Midbrain (tissue), 1 donor: ENCODE measurements at places on chromosomes 16 and 17.
A peak's percentile ranks its signal among the peaks of the same experiment; 100 is the strongest.

DNA sequence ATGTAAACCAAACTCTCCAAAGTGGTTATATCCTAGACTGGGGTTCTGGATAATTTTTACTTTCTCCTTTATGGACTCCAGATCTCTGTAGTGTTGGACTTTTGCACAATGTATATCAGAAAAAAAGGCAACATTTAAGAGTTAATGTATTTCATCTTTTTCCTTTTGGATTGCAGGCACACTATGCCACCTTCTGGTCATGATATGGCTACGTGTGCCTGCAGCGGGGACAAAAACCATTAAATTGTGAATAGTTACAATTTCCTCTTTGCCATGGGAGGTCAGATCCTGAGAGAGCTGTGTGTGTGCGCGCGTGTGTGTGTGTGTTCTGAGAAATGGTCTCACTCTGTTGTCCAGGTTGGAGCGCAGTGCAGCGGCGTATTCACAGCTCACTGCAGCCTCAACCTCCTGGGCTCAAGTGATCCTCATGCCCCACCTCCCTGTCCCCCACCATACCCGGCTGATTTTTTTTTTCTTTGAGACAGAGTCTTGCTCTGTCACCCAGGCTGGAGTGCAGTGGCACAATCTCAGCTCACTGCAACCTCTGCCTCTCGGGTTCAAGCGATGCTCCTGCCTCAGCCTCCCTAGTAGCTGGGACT is 4.3 kb upstream of the SGF29 start:
- DNase-seq = no peak

- no peak for DNase-seq
These were observed 54.4 kb downstream of the BPTF start for GRCh38 chr17:67879662-67880061.

DNA sequence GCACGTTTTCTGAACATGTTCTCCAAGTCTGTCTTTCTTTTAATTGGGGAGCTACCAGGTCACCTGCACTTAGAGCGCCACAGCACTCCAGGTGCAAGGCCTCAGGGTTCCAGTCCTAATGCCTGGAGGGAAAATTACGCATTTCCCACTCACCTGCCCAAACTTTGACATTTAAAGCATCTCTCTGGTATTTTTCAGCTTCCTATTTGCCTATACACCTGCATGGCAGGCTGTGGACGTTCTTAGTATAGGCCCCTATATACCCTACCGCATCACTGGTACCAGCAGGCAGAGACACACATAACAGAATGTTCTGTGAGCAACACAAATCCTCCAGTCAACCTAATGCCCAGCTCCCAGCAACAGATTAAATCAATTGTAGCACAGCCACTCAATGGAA is 213.3 kb downstream of the MRTFB start:
- DNase-seq = no peak

- DNase-seq = no peak
These were observed 139.4 kb downstream of the C16orf78 start for GRCh38 chr16:49513040-49513439.

DNA sequence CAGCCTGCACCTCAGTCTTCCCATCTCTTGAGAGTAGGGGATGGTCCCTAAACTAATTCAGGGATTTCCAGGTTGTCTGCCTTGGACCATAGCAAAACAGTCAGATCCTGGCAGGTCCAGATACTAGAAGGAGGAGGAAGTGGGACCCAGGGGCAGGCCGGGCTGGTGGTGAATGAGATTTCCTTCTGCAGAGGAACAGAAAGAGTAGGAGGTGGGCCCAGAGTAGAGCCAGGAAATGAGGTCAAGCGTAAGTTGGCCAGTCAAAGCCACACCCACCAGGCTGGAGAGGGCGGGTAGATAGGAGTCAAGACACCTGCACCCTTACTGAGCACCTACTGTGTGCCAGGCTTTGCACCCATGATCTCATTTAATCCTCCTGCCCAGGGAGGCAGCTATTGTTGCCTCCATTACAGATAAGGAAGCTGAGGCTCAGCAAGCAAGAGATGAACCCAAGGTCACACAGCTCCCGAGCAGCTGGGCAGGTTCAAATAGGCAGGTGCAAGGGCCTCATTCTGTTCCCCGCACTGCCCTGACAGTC is 2.6 kb downstream of the CDH5 start:
- no peak for DNase-seq

DNA sequence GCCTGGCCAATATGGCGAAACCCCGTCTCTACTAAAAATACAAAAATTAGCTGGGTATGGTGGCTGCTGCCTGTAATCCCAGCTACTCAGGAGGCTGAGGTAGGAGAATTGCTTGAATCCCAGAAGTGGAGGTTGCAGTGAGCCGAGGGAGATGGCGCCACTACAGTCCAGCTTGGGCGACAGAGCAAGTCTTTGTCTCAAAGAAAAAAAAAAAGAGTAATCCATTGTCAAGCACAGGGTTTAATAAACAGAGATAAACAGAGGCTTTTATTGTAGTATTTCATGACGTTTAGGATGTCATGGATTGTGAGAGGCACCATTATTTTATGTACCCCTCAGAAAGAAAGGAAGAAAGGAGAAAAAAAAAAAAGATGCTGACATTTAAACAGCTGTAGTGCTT is 75.2 kb upstream of the RNU2-1 start:
- DNase-seq = no peak

GRCh38 chr17:12667299-12667958 is 1.7 kb downstream of the MYOCD start:
- DNase-seq = peak; percentile 12

- no peak for DNase-seq
These were observed 11.4 kb downstream of the SCGB1C2 start for GRCh38 chr17:148757-149156.

- no peak for DNase-seq
These were observed 12.7 kb upstream of the ARHGAP23 start for GRCh38 chr17:38415250-38416194.

DNA sequence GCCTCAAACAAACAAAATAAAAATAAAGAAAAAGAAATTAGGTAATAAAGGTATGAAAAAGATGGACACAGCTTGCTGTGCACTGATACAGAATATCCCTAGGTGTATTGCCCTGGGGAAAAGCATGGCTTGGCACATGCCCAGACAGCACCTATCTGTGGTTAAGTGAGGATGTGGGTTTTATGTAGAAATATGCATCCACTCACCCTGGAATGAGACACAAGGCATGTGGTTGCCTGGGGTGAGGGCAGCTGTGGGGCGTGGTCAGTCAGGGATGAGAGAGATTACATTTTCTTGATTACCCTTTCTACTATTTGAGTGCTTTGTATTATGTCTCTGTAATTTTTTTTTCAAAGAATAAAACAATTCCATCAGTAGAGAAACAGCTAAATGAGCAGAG is 6.9 kb downstream of the PLLP start:
- no peak for DNase-seq

- DNase-seq = no peak
These were observed 9.6 kb upstream of the LPCAT2 start for GRCh38 chr16:55499281-55499680.

GRCh38 chr17:74059479-74060240 is 143.8 kb upstream of the RPL38 start:
- peak; percentile 44 for DNase-seq

DNA sequence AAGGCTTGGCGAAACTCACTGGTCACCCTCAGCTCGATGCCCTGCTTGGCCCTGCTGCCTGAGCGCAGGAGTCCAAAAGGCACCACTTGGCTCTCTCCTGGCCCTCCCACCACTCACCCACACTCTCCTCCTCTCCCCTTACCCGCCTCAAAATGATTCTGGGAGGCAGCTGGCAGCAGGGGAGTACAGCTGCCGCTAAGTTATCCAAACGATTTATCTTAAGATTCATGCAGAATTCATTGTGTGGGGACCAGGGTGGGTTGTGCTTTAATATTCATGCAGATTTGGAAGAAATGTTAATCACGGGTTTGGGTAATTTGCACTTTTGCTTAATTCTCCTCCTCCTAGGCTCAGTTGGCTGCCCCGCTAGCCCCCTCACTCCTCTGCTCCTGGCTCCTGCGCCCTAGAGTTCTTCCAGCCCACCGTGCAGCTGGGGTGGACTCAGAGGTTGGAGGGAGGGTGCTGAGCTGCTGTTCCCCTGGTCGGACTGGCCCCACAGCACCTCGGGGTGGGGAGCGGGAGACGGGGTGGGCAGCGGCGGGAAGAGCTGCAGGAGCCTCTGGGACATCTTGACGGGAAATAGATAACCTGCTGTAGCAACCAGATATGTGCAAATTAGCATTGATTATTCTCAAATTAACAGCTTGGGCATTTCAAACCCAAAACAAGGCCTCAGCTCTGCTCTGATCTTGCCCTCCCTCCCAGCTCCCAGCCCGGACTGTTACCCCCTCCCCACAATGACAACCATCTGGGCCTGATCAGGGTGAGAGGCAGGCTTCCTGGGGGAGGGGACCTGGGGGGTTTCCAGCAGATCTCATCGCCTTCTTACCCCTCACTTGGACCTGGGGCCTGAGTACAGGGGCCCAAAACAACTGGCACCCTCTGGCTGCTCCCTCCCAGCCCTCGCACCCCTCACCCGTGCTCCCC is 122.6 kb upstream of the RPL38 start:
- no peak for DNase-seq

DNA sequence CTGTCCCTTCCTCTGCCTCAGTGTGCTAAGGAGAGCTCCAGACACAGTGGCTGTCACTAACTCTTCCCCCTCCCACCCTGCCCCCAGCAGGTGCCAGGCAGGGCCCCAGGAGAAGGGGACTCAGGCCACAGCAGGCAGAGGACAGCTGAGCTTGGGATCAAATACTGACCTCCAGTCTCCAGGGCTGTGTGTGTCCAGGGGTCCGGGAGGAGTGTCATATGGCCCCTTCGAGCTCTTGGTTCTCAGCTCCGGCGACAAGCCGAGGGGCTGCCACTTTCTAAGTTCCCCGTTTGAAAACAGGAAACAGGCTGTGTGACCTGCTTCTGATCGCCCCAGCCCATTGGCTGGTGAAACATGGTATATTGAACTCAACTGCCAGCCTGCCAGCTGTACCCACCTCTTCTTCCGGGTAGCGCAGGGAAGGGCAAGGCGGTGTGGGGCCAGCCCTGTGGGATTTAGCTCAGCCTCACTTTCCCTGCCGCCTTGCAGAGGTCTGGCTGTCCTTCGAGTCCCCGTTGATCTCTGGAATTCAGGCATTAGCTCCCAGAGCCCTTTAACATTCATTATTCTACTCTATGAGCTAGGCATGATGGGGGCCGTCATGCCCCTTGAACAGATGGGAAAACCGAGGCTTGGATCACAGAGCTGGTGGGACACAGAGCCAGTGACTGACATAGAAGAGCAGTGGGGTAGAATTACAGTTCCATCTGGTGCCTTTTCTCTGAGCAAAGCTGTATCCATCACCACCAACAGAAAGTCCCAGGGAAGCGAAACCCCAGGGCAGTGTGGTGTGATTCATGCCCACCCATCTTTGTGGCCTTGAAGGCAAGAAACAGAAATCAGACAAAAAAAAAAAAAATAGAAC is at the start of gene SNX20:
Gene SNX20 (minus strand): TSS at position 292 of the 865 bp plus-strand sequence. CDS start 3,786 bp downstream, outside the sequence.
- peak; percentile 15 for DNase-seq

GRCh38 chr16:57509231-57509923 is 23.1 kb upstream of the DOK4 start:
- DNase-seq = no peak

GRCh38 chr17:19531780-19532501 is 1.7 kb upstream of the SLC47A1 start:
- no peak for DNase-seq

GRCh38 chr17:39027455-39028035 is 60.3 kb upstream of the FBXO47 start:
- no peak for DNase-seq

- DNase-seq = no peak
These were observed 947.5 kb downstream of the CDH11 start for GRCh38 chr16:64174327-64174726.

DNA sequence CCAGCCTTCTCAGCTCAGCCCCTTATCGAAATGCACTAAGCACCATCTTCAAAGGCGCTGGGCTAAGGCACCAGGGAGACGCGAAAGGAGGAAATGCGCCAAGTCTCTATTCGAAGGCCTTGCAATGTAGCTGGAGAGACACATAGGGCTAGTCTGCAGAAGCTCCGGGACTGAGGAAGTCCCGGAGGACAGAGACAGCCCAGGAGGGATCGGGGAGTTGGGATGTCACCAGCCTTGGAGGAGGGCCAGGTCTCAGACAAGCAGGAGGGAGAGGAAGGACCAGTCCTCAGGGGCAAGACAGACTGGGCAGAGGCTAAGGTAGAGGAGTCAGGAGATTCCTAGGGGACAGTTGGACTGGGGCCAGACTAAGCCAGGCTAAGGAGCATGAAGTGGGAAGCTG is 8.5 kb downstream of the C17orf100 start:
- no peak for DNase-seq

GRCh38 chr17:37425268-37425667 is 18.6 kb downstream of the TADA2A start:
- no peak for DNase-seq

GRCh38 chr16:24736758-24737157 is 7.3 kb downstream of the TNRC6A start:
- no peak for DNase-seq

- no peak for DNase-seq
These were observed 218.1 kb upstream of the CDH8 start for GRCh38 chr16:62254372-62254771.

DNA sequence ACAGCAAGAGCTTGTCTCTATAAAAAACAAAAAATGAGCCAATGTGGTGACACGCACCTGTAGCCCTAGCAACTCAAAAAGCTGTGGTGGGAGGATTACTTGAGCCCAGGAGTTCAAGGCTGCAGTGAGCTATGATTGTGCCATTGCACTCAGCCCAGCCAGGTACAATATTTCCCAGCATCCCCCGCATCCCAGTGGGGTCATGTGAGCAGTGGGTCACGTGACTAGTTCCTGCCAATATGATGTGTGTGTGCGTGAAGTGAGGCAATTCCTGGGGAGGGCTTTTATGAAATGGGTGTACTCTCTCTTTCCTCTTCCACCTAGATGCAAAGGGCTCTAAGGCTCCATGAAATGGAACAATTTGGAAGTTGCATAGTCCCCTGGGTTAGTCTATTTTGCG is 81.3 kb downstream of the GSG1L start:
- no peak for DNase-seq

DNA sequence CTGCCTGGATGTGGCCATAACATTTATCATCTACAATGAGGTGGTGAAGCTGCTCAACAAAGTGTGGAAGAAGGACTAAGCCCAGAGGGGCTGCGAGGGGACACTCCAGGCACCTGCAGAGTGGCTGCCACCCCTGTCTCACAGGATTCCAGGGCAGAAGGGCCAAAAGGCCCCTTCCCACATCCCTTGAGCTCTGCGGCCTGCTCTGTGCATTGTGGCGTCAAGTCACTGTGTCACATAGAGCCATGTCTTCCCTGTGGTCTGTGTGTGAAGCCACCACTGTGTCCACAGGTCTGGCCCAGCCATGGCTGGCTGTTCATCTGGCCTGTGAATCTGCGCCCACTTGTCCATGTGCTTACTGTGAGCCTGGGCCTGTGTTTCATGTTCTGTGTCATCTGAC is 1714.6 kb downstream of the TP53TG3F start:
- DNase-seq = no peak

GRCh38 chr16:27241658-27242057 is 26.9 kb downstream of the NSMCE1 start:
- DNase-seq = no peak

- DNase-seq = no peak
These were observed 580 bp downstream of the BCAR1 start for GRCh38 chr16:75250809-75251279.

DNA sequence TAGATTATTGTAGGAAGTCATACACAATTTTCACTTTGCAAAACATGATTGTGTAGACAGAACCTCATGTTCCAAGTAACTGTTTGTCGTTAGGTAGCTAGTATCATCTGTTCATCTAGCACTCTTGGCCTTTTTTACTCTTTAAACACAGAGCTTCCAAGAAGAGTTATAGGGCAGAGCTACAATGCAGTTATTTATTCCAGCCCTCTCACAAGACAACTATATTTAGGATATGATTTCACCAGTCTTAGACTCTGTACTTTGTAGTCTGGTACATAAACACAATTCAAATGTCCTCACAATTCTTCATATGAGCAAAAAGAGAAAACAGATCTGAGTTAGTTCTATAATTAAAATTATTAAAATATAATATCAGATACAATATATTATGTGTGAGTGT is 37.9 kb downstream of the KCNJ2 start:
- no peak for DNase-seq
